ENCODE measurements at places on chromosomes 5 and 9. TPM values are rescaled to one million over a fixed set of nuclear protein-coding genes. Genes with fewer than 3 reads are reported as not detected.
A peak's percentile ranks its signal among the peaks of the same experiment; 100 is the strongest.

DNA sequence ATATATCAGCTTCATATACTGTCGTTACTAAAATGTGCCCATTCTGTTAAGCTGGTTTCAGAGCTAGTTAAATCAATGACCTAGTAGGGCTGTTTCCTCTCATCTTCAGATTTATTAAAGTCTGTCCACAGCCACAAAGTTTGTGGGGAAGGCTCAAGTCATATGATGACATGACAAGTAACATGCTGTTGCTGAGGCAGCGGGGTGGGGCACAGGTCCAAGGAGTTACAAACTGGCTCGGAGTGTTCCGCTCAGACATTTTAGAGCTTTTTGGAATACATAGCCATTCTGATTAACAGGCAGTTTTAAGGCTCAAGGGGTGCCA lies 2.7 kb upstream of the ANP32B start:
- peak; percentile 68 for DNase-seq

Gene SIT1
- total RNA-seq: not detected

DNA sequence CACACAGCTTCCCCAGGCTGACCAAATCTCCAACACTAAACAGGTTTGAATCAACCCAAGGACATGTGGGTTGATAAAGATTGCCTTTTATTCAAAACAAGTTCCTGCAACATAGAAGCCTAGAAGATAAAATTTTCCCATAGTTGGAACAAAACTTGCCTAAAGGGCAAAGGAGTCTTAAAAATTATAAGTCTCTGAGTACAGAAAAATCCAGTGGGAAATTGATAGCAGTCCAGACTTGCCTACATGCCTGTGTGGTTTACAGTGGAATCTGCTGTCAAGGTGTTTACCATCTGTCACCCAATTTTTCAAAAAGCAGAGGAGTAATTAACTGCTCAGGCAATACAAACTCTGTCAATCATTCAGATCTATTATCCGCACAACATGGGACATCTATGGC lies 168.2 kb downstream of the PPP2R2B start:
- no peak for DNase-seq

Gene EQTN
- not detected for total RNA-seq

Gene SLC6A19
- total RNA-seq: not detected

GRCh38 chr5:172374783-172375182 lies 79.5 kb downstream of the SH3PXD2B start:
- DNase-seq: no peak

GRCh38 chr5:7043797-7044196 lies 330.6 kb downstream of the TENT4A start:
- DNase-seq: no peak

Gene LECT2
- not detected for total RNA-seq

Gene CACFD1
- total RNA-seq: 13.9 TPM

Gene HAPLN1
- total RNA-seq: 0.19 TPM

- DNase-seq: no peak
Observed at GRCh38 chr5:32449262-32449661, 4.7 kb upstream of the ZFR start.

Gene MLANA
- total RNA-seq: not detected

Gene CNTLN
- total RNA-seq: 3.8 TPM

Gene IFNB1
- total RNA-seq: not detected

Gene TUT7
- total RNA-seq: 11.8 TPM

Gene PCDHB15
- 5.8 TPM for total RNA-seq

Data from Right ventricle myocardium inferior (tissue), 1 donor.